ENCODE measurements at places on chromosomes 5 and 9. TPM values are rescaled to one million over a fixed set of nuclear protein-coding genes. Genes with fewer than 3 reads are reported as not detected.

DNA sequence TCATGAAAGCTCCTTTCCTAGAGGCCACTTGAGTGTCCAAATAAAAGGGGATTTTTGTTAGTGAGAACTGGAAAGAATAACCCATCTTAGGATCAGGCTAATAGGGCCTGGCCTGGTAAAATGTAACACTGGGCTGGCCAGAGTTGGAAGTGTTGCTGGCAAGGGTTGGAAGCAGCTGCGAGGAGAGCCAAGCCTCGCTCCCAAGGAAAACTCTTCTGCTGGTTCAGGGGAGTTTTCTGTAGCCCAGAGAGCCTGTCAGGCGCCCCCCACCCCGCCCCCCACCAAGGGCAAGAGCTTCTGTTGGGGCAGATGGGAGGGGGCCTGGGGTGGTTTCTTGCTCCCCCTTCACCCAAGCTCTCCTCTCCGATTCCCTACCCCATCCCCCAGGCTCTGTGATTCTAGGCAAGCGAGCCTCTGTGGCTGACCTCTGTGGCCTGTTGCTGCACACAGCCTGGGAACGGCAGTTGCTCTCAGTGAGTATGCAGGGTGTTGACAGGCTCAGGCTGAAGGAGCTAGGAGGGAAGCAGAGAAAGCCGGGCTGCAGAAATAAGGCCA is 547.8 kb downstream of the CCDC171 start:
- DNase-seq = no peak

DNA sequence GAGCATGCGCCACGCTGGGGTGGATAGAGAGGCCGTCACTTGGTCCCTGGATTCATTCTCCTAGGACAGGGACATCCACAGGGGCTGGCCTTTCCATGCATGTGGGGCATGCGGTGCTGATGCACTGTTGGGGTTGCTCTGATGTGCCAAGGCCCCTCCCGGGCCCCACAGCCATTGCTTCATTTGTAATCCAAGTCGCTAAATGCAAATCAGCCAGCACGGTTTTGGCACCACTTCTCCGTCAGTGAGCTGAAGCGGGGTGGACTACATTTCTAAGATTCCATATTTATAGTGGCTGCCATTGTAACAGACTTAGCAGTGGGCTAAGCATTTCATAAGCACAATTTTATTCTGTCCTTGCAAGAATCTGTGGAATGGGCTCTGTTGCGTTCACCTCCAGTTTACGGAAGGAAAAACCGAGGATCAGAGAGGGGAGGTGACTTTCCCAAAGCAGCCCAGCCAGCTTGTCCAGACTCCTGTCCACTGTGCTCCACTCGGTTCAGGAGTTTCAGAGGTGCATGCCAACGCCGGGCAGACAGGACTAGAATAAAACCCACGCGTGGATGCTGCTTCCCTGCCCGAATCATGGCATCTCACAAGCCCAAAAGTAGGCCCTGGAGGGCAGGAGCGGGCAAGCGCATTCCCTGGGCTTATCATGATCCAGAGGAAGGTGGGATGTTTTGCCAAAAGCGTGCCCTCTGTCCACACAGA is 102.6 kb upstream of the COL5A1 start:
- no peak for DNase-seq

- no peak for DNase-seq
Observed at GRCh38 chr5:76457674-76458485, 54.8 kb downstream of the IQGAP2 start.

DNA sequence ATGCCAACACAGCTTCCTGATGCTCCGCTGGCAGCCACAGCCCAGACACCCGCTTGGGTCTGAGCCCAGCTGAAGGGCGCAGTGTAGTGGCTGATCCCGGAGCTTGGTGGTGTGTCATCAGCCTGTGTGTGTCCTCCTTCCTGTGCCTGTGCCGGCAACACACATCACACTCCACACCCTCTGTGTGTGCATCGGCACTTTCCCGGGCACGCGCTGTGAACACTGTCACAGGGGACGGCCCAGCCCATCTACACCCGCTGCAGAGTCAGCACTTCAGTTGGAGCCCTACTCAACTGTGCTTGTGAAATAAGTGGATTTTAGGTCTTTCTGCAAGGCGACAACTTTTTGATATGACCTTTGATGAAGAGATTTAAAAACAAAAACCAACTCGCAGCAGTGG is 189.4 kb downstream of the IRX2 start:
- DNase-seq = no peak

DNA sequence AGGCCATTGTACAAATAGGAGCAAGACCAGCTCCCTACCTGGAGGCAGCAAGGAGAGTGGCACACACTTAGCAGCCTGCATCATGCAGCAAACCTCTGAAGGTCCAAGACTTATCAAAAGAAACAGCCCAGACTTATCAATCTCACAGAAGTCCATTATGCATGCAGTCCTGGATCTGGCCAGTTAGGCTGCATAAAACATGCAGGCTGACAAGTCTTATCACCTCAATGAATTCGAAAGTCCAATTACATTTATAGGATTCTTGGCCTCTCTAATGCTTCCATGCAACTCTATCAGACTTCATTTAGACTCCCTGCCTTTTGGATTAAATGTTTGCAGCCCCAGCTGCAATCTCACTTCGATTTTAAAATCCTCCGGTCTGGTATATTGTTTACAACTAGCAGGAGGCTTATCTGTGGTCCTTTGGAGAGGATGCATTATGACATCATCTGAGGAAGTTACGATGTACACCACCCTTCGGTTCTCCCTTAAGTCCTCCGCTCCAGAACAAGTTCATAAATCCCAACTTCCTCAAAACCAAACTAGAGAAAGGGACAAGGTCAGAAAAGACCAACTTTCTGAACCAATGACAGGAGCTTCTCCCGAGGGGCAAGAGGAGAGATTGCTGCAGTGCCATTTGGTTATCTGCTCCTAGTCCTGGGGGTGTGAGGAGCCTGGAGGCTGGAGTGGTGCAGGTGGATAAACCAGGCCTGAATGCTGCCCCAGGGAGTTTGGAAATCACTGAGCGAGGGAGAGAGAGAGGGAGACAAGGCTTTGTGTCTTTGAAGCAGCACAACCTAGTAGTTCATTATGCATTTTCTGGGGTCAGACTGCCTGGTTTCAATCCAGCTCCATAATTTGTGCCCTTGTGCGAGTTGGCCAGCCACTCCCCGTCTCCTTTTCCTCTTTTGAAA is 313.9 kb downstream of the TLE1 start:
- no peak for DNase-seq

DNA sequence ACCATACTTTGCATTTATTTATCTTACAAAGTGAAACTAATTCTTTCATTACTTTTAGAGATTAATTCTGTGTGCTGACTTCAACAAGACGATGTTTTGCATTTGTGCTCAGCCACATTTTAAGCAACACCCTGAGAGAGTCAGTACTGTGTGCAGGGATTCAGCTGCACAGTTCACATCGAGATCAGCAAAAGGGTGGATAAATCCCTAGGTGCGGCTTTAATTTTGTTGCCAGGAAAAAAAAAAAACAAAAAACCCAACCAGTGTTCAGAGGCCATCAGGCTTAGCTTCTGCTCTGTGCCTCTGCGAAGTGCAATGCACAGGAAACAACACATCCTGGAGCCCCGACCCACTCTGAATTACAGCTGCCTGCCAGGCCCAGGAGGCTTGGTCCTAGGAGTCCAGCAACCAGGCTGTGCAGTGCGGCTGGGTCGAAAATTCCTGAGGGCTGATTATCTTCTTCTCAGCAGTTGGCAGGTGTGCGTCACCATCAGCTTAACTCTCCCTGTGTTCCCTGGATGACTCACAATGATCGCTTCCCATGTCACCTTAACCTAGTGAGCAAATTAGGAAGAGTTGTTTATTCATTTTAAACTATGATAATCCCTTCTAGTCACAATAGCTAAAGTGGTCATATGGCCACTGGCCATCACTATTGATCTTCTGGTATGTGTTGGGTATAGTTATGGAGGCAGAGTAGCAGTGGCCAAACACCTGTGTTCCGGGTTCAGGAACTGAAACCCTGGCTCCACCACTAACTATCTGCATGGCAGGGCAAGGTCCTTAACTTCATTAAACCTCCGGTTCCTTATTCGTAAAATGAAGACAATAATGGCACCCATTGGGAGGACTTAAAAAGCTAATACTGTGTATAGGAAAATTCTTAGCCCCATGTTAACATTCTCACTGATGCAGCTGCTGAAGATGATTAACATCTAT is 31.2 kb upstream of the NDUFB6 start:
- DNase-seq = peak; percentile 98

- DNase-seq = no peak
Observed at GRCh38 chr9:17958363-17958762, 379.5 kb downstream of the SH3GL2 start.

GRCh38 chr5:32326216-32326772 is 13.6 kb upstream of the MTMR12 start:
- DNase-seq = peak; percentile 48

- no peak for DNase-seq
Observed at GRCh38 chr5:124524552-124525232, 221.7 kb downstream of the ZNF608 start.

GRCh38 chr9:84953252-84953773 is 283.8 kb downstream of the NTRK2 start:
- DNase-seq = no peak

DNA sequence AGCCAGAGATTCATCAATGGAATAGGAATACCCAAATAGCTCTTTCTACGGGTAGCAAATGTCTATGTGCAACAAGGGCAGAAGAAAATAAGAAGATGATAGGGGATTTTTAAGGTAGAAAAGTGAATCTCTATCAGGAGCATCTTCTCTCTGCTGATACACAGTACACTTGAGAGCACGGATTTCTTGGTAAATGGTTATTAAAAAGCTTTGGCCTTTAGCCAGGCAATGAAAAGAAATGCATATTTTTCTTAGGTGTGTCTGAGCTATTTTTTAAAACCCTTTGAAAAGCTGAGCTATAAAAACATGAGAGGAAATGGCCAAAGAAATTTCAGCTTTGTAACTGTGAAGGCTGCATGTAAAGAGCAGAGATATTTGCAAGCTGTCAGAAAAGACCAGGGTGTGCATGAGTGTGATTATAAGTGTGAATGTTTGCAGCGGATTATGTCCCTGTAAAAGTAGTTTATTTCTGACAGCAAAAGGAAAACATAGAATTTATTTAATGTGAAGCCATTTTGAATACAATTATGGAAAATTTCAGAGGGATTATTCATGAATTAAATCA is 487.1 kb upstream of the PIK3R1 start:
- no peak for DNase-seq

DNA sequence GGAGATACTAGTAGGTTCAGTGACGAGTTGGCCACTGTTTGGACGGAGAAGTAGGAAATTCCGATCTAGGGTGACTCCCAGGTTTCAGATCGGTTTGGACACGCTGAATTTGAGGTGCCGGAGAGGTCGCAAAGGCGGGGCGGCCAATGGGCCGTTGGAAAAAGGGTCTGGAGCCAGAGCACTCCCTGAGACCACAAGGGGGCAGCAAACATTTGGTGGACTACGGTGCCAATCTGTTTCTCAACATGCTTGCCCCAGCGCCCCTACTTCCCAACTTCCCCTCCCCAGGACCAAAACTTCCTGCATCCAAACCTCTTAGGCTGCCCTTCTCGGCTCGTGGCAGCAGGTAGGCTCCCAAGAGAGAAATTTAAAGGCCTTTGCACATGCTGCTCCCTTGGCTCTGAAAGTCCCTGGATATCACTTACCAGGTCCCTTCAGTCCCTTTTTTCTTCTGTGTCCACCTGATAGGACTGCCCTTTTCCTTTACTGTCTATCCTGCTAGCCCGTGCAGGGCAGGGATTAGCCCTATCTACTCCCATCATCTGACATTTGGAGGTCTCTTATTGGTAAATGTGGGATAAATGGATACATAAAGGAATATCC is 992 bp upstream of the RPP25L start:
- DNase-seq = peak; percentile 67

- DNase-seq = no peak
Observed at GRCh38 chr9:75132244-75132643, 43.9 kb downstream of the OSTF1 start.

- peak; percentile 52 for DNase-seq
Observed at GRCh38 chr5:32852535-32852934, 141.4 kb downstream of the NPR3 start.

GRCh38 chr9:37645903-37646506 is 4.7 kb upstream of the FRMPD1 start:
- no peak for DNase-seq

- DNase-seq = no peak
Observed at GRCh38 chr9:104575456-104575855, 6.5 kb downstream of the OR13C8 start.

DNA sequence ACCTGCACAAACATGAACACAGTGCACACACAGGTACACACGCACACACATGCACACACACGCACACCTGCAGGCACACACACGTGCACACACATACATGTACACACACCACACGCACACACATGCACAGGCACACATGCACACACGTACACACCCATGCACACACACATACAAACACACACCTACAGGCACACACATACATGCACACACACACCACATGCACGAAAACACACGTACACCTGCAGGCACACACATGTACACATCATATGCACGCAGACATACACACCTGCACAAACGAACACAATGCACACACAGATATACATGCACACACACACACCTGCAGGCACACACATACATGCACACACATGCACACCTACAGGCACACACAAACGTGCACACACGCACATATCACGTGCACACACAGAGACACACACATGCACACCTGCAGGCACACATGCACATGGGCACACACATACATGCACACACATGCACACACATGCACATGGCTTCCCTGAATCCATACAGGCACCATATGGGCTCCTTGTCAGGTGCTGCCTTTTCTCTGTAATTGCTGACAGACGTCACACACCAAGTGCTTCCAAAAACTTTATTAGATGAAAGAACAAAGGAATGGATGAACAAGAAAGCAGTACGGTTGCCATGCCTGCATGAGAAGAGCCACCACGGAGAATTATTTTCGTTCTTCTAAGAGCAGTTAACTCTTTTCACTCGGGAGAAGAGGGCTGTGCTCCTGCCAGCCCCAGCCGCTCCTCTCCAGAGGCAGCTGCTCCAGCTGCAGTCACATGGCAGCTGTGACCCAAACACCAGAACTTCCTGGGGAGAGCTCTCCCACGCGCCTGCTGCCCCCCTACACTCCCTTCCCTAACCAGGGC is 57.2 kb downstream of the EXD3 start:
- no peak for DNase-seq

- no peak for DNase-seq
Observed at GRCh38 chr9:93204470-93205043, 20.6 kb downstream of the WNK2 start.

- DNase-seq = no peak
Observed at GRCh38 chr5:62585306-62585705, 6.7 kb downstream of the LRRC70 start.

ZNF300 gene
- total RNA-seq = 8.3 TPM

KLHL9 gene
- 21.6 TPM for total RNA-seq

QRFP gene
- not detected for total RNA-seq

NAIF1 gene
- 21.2 TPM for total RNA-seq

SPINK7 gene
- total RNA-seq = not detected

EPB41L4A gene
- total RNA-seq = not detected

FCN2 gene
- total RNA-seq = not detected

SLC25A48 gene
- total RNA-seq = 1.4 TPM

GFPT2 gene
- 105 TPM for total RNA-seq

C5orf58 gene
- total RNA-seq = 2.4 TPM

KCNV2 gene
- not detected for total RNA-seq

ABLIM3 gene
- total RNA-seq = 23.4 TPM

TAF11L9 gene
- total RNA-seq = not detected
